Hematopoietic multipotent progenitor cell (in vitro differentiated cells): ENCODE measurements at places on chromosomes 11 and 22. TPM values are rescaled to one million over a fixed set of nuclear protein-coding genes. Genes with fewer than 3 reads are reported as not detected.

DNA sequence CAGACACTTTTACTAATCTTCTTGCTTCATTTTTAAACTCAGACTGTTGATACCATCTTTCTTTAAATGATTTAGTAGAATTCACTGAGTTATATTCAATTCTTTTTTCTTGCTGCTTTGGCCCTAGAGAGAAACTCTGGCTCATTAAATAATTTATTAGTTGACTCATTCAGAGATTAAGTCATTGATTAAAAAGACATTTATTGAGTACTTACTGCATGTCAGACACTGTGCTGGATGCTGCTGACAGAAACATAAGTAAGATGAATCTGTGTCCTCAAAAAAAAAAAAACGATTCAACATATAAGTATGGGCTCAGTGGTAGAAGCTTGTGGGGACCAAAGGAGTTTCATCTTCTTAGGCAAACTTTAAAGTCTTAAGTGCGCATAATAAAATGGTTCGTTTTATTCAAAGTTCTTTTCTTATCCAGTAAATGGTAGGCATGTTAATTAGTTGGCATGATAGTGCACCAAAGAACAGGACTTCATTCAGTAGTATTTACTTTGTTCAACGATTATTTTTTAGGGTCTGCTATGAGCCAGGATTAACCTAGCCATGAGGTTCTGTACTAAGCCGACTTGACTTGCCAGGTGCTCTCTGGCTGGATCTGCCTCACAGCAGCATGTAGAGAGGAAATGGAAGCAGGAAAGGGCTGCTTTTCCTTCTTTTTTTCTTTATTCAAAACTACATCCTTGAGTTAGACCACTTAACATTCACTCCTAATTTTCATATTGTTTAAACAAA is 281.0 kb upstream of the CTSC start:
- DNase-seq: no peak

DNA sequence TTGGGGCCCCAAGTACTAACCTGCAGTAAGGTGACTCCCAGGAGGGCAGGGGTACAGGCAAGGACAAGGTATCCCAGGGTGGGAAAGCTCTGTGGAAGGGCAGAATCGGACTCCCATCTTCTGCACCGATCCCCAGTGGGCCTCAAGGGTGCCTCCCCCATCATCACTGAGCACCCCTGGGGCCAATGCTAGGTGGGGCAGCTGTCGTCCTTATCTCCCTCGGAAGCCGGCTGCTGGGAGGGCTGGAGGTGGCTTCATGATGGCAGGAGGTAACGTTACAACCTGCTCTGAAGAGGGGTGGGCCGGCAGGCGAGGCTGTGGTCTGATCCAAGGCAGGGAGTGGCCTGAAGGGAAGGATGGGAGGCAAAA is 87.6 kb upstream of the LINC01488 start:
- DNase-seq: no peak

GRCh38 chr11:128724891-128725611 is 31.2 kb downstream of the FLI1 start:
- DNase-seq: no peak

DNA sequence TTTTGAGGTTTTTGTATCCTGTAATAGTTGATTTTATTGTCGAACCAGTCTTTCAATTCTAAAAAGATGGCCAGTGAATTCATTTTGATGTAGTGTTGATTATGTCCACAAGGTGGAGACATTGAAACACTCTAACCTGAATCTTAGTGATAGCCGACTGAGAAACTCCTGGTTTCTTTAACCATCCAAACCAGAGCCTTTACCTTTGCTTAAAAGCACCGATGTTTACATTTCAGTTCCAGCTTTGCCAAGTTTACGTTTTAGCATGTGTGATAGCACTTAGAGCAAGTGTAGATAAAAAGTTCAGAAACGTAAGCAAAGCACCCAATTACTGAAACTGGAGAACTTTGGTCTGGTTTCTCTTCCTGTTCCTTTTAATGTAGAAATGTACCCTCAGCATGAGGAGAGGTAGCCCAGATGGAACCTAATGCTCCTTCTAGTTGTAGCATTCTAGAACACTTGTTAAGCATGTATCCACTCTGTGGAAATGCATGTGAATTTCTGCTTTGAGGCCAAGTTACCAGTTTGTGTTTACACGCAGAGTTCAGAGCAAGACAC is 208.6 kb downstream of the DBX1 start:
- peak; percentile 3 for DNase-seq

DNA sequence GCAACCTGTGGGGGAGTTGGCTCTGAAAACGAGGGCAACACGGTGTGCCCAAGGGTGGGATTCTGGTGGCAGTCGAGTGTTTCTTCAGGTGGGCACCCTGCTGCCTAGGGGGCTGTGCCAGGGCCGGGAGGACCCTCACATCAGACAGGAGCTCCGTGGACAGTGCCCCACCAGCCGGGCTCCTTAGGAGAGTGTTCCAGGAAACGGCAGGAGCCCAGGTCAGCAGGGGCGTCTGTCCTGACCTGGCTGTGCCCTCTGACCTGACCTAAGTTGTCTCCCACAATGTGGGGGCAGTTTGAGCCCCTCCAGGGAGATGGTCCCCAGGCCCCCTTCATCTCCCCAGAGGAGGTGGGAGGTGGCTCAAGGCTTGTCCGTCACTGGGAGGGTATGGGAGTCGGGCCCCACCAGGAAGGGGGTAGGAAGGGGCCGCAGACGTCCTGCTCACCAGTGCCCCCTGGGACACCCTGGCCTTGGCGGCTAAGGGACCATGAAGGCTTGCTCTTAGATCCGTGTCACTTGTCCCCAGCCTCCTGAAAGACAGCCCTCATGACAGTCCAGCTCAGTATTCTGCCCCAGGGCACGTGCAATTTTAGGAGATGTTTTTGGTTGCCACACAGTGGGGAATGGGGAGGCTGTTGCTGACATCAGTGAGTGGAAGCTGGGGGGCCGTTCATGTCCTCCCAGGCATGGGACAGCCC is 32.2 kb upstream of the GAL start:
- no peak for DNase-seq

- no peak for DNase-seq
Observed at GRCh38 chr11:117273550-117274289, 17.4 kb upstream of the BACE1-AS start.

DNA sequence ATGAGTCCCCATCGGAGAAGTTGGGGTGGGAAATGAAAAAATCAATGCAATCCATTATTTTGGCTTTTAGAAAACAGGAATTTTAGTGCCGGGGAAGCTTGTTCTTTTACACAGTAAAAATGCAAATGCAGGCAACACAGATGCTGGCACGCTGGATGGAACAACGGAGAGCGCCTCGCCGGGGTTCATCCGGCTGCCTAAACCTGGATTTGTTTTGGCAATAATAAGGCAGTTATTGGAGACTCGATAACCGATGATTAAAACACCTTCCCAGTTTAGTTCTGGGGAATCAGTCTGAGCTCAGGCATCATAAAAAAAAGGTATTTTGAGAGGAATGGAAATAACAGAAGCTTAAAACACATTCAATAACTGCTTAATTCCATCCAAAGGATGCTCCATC is 2.9 kb downstream of the DSCAML1 start:
- DNase-seq: no peak

DNA sequence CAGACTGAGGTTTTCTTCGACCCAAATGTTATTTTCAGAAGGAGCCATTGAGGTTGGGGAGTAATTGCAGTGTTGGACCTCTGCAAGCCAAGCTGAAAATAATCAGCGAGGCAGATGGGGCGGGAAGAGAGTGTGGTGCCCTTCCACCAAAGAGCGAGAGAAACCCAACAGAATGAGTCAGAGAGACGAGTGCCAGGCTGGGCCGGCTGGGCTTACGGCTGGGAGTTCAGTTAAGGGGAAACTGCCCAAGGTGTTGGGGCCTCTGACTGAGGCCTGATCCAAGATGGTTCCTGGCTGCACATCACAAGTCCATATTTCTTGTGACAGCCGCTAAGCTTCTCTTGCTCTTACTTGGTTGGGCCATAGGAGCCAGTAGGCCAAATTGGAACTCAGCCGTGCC is 30.4 kb upstream of the CREB3L1 start:
- no peak for DNase-seq

DNA sequence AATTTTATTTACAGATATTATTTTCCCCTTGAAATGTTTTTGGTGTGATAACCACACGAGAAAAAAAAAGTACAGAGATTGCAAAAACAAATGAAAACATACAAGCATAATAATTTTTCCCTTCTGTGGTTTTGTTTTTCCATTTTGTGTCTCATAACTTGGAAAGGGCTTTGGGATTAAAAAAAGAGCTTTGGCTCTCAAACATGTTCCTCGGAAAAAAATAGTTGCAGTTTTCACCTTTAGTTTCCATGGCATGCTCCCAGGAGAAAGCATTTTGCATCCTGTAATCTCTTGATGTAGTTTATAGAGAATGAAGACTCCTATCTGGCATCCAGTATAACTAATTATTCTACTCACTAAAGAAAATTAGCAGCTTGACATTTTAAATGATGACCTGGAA is 362.1 kb upstream of the PDGFD start:
- no peak for DNase-seq

DNA sequence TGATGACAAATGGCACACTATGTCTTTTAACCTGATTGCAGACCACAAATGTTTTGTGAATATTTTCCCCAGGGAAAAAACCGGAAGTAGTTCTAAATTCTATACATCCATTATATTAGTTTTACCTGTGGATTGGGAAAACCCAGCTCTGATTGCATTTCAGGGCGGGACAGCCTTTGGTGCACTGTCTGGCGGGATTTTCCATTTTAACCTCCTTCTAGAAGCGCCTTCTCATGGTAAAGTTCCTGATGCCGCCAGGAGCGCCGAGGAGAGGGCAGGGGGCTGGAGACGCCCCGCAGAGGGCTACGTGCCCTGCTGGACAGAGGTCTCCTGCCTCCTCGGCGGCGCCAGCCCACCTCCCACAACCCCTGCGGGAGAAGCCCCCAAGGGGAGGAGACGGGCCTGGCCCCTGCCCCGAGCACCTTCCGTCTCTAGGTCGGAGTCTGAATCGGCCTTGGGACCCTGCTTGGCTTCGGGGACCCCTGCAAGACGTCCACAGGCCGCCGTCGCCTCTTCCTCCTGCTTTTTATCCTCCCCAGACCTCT is 1.2 kb upstream of the P2RX6 start:
- no peak for DNase-seq

DNA sequence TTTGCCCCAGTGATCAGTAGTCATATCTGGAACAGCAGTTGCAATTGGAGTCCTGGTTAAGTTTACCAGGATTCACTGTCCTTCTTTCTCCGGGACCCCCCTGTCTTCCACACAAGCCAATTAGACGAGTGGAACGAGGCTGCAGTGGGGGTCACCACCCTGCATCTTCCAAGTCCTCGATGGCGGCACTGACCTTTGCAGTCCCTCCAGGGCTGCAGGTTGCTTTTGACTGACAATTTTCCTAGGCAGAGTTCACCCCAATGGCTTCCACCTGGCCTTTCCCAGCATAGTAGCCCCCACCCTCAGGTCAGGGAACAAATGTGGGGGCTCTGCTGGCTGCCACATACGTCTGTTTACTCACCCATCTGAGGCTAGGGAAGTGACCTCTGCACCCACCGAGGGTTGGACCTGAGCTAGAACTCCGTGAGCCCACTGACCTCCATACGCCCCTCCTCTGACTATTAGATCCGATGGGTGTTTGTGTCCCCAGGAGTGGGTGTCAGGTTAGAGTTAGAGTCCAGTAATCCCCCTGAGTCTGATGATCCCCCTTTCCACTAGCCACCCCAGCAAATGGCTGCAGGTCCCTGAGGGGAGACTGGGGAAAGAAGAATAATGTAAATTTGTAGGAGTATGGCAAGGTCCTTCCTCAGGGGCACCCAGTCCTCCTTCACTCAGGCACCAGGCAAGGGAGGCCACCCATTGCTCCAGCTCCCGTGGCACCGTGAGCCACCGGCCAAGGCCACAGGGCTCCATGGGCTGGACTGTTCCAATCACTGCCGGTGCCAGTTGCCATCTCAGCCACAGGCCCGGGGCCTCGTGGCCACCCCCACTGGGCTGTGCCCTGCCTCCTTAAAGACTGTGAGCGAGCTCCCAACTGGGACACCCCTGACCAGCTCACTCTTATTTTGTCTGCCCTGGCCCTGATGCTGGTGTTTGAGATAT is 5.5 kb downstream of the C11orf21 start:
- no peak for DNase-seq

DNA sequence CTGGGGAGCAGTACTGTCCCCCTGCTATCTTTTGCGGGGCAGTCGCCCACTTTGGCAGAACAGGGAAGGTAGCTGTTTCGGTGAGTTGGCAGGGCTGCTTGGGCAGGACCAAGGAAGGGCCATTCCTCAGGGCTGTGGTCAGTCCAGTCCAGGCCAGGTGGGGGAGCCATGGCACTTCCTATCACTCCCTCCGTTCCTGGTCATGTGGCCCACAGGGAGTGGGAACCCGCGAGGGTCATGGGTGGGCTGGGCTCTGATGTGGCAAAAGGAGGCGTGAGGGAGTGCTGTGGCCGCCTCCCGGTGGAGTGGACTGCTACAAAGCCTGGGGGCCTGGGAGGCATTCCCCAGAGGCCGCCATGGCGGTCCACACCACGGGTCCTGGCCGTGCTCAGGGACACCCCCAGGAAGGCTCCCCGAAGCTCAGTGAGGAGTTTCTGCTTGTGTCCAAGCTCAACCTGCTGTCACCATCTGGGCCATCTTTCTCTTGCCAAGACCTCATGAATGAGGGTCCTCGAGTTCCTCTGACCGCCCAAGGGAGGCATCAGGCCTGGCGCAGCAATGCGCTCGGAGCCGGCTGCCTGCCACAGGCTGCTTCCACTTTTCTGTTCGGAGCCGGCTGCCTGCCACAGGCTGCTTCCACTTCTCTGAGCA is 11.9 kb downstream of the CHID1 start:
- no peak for DNase-seq

DNA sequence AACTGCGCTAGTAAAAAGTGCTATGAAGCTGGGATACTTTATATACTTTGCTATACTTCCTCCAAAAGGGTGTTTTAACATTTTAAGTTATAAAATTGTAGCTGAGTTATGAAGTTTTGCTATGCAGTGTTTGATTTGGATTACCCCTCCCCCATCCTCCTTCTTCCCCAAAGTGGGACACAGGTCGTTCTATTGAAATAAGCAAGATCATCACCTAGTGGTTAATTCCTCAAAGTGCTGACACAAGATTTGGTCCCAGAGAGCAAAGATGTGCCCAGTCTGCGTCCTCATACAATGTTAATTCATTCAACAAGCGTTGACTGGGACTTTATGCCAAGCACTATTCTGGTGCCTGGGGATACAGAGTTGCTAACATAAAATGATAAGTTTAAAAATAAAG is 78.5 kb downstream of the SPON1 start:
- DNase-seq: no peak

Gene FAM83F
- total RNA-seq: 0.54 TPM

Gene PATE4
- total RNA-seq: not detected

Gene C11orf21
- total RNA-seq: 56.3 TPM

Gene CASP12
- not detected for total RNA-seq

Gene OR52H1
- 4.3 TPM for total RNA-seq

Gene OTOG
- not detected for total RNA-seq

Gene GRM5
- total RNA-seq: under 0.01 TPM

Gene SCGB1D4
- total RNA-seq: not detected

Gene C11orf71
- 27.7 TPM for total RNA-seq
